ENCODE measurements at places on chromosomes 2 and 18.

- DNase-seq: no peak
Measured at GRCh38 chr2:99695944-99696253, 206.1 kb upstream of the REV1 start.

GRCh38 chr2:210003359-210003758 lies 921 bp downstream of the RPE start:
- DNase-seq: no peak

DNA sequence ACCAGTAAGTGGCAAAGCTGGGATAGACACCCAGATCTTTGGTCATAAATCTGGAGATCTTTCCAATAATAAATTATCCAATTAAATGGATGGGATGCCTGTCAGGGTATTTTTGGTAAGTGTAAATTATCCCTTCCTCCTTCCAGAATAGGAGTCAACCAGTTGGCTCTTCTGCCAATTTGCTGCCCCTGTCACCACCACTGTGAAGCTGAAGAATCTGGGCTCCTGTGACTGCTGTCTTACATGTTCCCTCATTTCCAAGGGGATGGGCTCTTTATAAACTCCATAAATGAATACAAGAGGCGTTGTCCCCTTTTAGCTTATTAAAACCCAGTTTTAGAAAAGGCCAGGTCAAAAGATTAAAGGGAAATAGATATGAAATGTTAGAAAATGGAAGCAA lies 17.8 kb upstream of the BMP10 start:
- no peak for DNase-seq

DNA sequence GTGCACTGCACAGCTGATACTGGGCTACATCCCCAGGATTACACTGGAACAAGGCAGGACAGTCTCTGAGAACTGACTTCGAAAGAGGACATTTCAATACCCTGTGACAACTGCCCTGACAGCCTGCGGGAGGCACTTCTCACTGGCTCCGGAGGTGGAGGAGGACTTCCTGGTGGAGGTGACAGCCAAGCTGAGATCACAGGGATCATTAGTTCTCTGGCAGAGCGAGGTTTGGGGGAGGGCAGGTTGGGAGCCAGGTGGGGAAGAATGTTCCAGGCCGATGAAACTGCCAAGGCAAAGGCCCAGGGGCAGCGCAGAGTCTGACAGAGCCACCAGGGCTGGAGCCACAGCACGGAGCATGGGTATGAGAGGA lies 28.0 kb upstream of the NPAS2 start:
- no peak for DNase-seq

- DNase-seq: no peak
Measured at GRCh38 chr18:10522574-10522973, 3.3 kb upstream of the NAPG start.

GRCh38 chr2:28085201-28085600 lies 194.7 kb downstream of the BABAM2 start:
- DNase-seq: no peak

DNA sequence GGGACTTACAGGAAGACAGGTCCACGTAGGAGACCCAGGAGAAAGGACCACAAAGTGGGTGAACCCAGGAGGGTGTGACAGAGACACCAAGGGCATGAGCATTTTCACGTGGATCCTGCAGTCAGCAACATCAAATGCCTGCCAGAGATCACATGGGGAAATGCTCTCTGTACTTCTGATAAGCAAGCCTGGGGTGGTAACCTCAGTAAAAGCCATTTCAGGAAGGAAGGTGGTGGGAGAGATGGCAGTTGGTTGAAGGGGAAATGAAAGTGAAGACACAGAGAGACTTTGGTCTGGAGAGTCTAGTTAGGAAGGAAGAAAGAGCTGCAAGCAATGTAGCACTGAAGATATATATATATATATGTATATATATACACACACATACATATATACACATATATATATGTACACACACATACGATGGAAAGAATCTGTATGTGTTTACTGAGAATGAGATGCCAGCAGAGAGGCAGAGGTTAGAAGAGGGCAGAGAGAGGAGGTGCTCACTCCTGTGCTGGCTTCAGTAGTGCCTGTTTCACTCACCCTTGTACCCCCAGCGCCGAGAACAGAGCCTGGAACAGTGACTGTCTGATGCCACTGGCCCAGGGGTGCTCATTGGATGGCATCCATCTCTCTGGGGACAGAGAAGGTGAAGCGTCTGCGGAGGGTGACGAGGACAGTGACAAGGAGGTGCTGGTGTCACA lies 314.9 kb downstream of the AFF3 start:
- DNase-seq: no peak

DNA sequence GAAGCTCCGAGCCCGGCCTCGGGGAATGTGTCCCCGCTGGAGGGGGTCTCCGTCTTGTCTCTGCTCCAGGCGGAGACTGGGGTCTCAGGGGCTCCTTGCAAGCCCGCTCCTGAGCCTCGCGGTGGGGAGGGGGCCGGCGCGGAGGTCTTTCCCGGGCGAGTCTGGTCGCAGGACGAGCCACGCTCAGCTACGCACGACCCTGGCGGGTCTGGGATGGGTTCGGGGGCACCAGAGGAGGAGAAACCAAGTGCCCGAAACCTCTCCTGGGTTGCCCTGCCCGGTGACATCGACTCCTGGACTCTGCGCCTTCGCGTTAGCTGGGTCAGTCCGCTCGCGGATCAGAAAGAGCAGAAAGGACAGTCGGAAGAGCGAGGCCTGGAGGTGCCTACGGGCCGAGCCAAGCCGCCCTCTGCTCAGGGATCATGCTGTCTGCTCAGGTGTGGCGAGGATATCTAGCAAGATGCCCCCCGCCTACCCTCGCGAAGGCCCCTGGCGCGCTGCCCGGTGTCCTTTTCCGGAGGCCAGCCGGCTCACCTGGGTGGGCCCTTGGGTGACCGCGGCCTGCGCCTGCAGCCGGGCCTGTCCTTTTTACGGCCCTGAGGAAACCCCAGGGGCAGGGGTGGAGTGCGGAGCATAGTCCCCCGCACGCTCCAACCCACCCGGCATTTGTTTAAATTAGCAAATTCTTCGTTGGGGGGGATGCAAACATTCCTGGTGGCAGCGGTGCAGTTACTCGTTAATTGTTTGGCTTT lies 58.7 kb downstream of the SNORC start:
- no peak for DNase-seq

DNA sequence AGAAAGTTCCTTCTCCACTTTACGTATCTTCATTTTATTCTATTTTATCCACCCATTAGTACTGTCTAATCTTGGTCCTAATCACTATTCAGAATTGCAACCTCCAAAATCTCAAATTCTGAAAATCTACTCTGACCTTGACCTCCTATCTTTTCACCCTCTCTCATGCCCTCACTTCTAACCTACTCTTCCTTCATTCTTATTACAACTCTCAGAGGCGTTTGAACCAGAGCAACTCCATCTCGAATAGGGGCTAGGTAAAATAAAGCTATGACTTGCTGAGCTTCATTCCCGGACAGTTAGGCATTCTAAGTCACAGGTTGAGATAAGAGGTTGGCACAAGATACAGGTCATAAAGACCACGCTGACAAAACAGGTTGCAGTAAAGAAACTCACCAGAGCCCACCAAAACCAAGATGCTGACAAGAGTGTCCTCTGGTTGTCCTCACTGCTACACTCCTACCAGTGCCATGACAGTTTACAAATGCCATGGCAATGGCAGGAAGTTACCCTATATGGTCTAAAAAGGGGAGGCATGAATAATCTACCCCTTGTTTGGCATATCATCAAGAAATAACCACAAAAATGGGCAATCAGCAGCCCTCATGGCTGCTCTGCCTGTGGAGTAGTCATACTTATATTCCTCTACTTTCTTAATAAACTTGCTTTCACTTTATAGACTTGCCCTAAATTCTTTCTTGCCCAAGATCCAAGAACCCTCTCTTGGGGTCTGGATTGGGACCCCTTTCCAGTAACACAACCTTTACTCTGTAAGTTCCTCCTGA lies 11.4 kb downstream of the CCDC88A start:
- DNase-seq: no peak

DNA sequence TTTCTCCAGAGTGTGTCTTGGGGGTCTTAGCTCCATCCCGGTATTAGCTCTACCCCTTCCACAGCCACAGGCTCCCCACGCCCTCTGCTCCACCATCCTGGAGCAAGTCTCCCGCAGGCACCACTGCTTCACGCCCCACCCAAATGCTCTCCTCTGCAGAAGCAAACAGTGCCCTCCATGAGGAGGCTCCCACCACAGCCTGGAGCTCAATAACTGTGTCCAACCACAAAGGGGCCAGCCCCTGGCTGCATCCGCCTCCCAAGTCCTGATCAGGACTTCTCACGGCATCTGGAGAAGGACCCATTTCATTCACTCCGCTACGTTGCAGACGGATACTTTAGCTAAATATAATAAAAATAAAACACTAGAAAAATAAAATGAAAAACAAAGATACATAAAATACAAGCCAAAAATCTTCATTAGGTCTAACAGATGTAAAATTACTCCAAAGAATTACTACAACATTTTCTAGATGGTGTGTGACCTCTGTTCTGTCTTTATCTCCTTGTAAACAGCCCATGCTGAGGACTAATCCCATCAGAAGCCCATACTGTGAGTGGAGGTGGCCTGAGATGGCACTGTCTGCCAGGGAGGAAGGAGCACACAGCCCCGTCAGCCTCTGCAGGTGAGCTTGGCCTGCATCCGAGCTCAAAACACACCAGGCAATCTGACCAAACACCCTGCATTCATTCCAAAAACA lies 210.8 kb upstream of the RAB6C start:
- no peak for DNase-seq

DNA sequence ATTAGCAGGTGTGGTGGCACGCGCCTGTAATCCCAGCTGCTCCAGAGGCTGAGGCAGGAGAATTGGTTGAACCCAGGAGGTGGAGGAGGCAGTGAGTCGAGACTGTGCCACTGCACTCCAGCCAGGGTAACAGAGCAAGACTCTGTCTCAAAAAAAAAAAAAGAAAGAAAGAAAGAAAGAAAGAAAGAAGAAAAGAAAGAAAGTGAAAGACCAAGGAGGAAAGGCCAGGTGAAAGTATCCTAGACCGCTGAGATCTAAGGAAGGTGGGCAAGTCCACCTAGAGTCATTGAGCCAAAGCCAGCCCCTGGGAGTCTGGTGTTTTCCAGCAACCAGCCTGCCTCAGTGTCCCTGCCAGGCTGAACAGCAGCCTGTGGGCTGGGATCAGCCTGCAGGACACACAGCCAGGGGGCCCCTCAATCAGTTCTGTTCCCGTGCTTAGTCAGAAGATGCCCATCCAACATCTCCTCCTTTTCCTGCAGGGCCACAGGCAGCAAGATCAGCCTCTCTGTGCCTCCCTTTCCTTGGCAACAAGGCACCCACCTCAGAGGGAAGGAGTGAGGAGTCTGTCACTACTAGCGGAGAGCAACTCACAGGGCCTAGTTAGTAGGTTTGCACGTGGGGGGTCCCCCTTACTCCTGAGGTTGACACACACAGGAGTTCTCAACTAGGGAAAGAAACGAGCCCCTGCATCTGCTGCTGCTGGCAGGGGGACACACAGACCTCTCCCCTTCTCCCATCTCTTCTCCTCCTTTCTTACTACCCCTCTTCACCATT lies 64.1 kb downstream of the SMAD7 start:
- no peak for DNase-seq

- no peak for DNase-seq
Measured at GRCh38 chr2:127637725-127638252, 8.2 kb upstream of the GPR17 start.

Measured in activated CD4-positive, CD25-positive, alpha-beta regulatory T cell (primary cell).